Renal pelvis (tissue), 12 donors: ENCODE measurements at places on chromosomes 5 and 9. TPM values are rescaled to one million over a fixed set of nuclear protein-coding genes. Genes with fewer than 3 reads are reported as not detected.

DNA sequence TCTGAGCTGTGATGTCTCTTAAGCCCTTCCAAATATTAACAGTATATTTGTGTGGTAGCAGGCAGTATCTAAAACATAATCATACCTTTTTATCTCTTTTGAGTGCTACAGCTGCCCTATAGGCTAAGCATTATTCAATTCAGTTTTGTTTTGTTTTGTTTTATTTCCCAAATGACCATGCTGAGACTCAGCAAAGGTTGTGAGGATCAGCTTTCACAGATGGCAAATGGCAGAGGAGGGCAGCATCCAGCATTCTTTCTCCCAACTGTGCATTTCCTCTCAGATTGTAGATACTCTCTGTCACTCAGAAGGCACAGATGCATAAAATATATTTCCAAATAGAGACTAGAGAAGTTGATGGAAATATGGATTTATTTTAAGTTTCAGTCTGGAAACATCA, 90.7 kb downstream of the DAPK1 start:
- no peak for DNase-seq

Gene FAM169A
- polyA plus RNA-seq: 18.2 TPM

DNA sequence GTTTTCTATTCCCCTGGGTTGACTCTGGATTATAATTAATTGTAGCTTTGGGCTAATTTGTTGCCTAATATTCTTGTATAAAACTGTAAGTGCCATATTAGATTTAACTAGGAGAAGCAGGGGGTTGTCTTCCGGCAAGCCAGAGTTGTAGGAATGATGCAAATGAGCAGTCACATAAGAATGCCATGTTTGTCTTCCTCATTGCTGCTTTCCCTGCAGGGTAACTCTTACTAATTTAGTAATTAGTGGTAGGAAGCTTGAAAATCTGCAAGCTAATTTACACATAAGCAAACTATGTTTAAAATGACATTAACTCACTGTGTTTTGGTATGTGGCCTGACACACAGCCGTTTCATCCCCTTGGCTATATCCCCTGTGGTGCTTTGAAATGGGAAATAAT, 527.8 kb downstream of the KCTD16 start:
- no peak for DNase-seq

- no peak for DNase-seq
Observed at GRCh38 chr5:151097061-151097460, 16.2 kb upstream of the TNIP1 start.

Gene OSMR
- polyA plus RNA-seq: 9.2 TPM
